Calu3 (cell line): ENCODE measurements at places on chromosomes 12 and 14. TPM values are rescaled to one million over a fixed set of nuclear protein-coding genes. Genes with fewer than 3 reads are reported as not detected.

DNA sequence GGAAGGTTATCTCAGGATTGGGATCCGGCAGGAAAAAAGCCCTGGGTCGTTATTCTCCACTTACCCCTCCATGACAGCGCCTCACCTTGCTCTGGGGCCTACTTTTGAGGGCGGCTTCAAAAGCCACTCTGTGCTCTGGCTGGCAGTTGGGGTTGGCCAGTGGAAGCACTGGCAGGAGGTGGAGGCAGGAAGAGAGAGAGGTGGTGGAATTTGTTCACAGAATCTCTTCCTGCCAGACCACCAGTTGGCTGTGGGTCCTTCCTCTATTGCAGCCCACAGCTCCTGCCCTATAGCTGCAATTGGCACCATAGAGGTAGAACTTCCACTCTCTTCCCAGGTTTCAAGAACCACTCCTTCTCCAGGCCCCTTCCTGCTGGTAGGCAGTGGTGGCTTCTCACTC lies 32.7 kb upstream of the SDR39U1 start:
- no peaks in the 10 kb centered on the region for H3K4me1 ChIP-seq
- DNase-seq = no peak
- H3K4me3 ChIP-seq = no peak overlapping the region
- H3K36me3 ChIP-seq = no peaks in the 10 kb centered on the region
- H3K27ac ChIP-seq = no peak overlapping the region

DNA sequence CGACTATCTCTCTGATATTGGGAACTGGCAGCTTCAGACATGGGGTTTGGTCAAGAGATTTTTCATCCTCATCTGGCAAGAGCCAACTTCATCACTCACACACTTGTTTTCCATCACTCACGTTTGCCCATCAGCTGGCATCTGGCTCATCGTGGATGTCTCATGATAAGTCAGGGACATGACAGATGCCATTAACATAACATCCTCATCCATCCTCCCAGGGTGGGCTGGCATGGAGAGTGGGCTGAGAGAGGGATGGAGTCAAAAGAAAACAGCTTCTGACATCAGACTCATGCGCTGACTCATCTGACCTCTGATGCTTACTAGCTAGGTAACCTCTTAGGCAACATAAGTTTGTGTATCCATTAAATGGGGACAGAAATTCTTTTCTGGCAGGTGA lies 1.8 kb upstream of the VSX2 start:
- H3K36me3 ChIP-seq = peaks cover 5% of the 10 kb centered on the region
- H3K4me3 ChIP-seq = no peak overlapping the region
- peaks cover 78% of the 10 kb centered on the region for H3K27me3 ChIP-seq
- no peak for DNase-seq
- H3K27ac ChIP-seq = no peak overlapping the region

DNA sequence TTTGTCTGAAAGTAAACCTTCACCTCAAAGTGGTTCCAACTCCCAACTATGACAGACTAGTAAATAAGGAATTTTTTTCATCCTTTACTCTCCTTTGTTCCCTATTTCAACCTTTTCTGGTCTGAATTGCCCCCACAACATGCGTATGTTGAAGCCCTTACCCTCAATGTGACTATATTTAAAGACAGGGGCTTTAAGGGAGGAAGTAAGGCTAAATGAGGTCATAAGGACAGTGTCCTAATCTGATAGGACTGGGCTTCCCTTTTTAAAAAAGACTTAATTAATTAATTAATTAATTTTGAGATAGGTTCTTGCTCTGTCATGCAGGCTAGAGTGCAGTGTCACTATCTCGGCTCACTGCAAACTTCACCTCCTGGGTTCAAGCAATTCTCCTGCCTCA lies 86.3 kb downstream of the VCPKMT start:
- no peaks in the 10 kb centered on the region for H3K27me3 ChIP-seq
- no peaks in the 10 kb centered on the region for H3K36me3 ChIP-seq
- H3K4me3 ChIP-seq = no peak overlapping the region
- no peak for DNase-seq
- peaks cover 9% of the 10 kb centered on the region for H3K4me1 ChIP-seq

- no peak overlapping the region for H3K27ac ChIP-seq
- DNase-seq = no peak
- no peak overlapping the region for H3K4me3 ChIP-seq
- H3K27me3 ChIP-seq = no peaks in the 10 kb centered on the region
Observed at GRCh38 chr14:29908652-29909577, 18.7 kb downstream of the PRKD1 start.

GRCh38 chr12:34298176-34298970 lies 276.1 kb downstream of the ALG10 start:
- no peaks in the 10 kb centered on the region for H3K4me1 ChIP-seq
- peaks cover 6% of the 10 kb centered on the region for H3K36me3 ChIP-seq
- no peak for DNase-seq
- H3K27me3 ChIP-seq = no peaks in the 10 kb centered on the region

DNA sequence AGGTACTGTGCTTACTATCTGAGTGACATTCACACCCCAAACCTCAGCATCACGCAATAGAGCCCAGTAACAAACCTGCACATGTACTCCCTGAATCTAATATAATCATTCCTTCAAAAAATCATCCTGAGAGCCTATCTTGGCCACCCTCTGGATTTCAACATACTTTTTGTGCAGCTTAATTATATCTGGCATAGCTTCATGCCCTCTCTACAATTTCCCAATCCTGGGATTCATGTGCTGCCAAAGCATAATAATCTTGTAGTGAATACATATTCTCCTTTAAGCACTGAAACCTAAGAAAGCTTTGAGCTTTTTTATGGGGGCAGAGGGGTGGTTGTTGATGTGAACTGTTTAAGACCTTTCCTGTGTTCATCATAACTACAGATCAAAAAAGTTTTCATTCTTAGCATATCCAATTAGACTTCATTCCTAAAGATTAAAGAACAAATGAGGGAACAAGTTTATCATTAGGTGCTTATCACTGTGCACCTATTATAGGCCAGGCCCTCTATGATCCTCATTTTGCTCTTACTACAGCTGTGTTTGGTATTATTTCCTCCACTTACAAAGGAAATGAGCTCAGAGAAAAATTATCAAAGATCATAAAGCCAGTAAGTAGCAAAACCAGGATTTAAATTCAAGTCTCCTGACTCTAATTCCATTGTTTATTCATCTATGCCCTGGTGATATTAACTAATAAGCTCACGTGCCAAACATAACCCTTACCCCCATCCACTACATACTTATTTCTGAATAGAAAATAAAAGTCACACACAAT lies 51.2 kb downstream of the SINHCAF start:
- no peak for DNase-seq
- no peak overlapping the region for H3K4me3 ChIP-seq
- H3K4me1 ChIP-seq = no peaks in the 10 kb centered on the region
- H3K36me3 ChIP-seq = peaks cover 27% of the 10 kb centered on the region
- H3K27me3 ChIP-seq = no peaks in the 10 kb centered on the region

DNA sequence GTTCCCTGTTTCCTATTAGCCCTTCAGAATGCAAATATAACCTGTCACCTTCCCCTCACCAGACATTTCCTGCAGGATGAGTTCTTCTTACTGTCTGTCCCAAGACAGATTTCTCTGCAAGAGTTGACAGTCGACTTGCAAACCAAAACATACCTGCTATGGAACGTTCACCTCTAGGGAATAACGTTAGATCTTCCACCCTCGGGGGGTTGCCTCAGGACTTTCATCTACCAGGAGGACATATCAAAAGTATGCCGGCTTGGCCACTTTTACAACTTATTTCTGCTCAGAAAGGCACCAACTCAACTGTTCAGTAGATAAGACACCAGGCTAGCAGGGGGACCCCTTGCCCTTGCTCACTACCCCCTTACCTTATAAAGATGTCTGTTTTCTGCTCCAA lies 92.5 kb downstream of the DAAM1 start:
- peak overlapping the region; percentile 36 for H3K27ac ChIP-seq
- no peaks in the 10 kb centered on the region for H3K27me3 ChIP-seq
- H3K36me3 ChIP-seq = peaks cover 7% of the 10 kb centered on the region
- DNase-seq = no peak
- H3K4me1 ChIP-seq = peaks cover 63% of the 10 kb centered on the region
- H3K4me3 ChIP-seq = no peak overlapping the region

DNA sequence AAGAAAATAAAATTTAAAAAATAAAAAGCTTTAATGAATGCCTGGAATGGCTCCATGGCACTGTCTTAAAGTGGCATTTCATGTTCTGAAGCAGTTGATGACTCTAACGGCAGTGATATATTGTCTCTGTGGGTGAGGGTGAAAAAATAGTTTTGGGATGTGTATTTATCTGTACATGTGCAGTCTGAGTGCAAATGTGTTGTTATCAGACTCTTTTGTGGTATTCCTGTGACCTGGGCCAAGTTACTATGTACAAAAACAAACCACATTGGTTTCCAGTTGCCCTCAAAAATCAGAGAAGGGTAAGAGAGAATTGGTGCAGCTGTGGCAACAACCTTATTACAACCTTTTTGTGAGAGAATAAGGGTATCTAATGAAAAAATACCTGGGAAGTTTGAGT lies 81.7 kb upstream of the CCDC91 start:
- no peak overlapping the region for H3K27ac ChIP-seq
- H3K4me3 ChIP-seq = no peak overlapping the region
- H3K4me1 ChIP-seq = peaks cover 10% of the 10 kb centered on the region
- H3K36me3 ChIP-seq = no peaks in the 10 kb centered on the region

DNA sequence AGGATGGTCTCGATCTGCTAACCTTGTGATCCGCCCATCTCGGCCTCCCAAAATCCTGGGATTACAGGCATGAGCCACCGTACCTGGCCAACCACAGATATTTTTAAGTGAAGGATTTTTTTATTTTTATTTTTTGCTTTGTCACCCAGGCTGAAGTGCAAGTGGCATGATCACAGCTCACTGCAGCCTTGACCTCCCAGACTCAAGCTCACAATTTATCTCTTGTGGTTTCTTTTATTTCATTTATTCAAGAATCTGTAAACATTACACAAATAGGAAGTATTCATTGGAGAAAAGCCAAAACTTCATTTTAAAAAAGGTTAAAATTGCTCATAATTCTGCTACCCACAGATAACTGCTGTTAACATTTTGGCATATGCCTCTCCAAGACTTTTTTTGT lies 13.3 kb downstream of the MOAP1 start:
- no peak overlapping the region for H3K4me3 ChIP-seq
- no peak overlapping the region for H3K27ac ChIP-seq
- DNase-seq = no peak
- no peaks in the 10 kb centered on the region for H3K36me3 ChIP-seq
- H3K4me1 ChIP-seq = peaks cover 10% of the 10 kb centered on the region

- peaks cover 70% of the 10 kb centered on the region for H3K36me3 ChIP-seq
- DNase-seq = no peak
- H3K27me3 ChIP-seq = peaks cover 18% of the 10 kb centered on the region
- peak overlapping the region; percentile 82 for H3K4me3 ChIP-seq
Observed at GRCh38 chr12:71756054-71756690, 1.5 kb downstream of the RAB21 start.

- no peaks in the 10 kb centered on the region for H3K36me3 ChIP-seq
- no peak overlapping the region for H3K27ac ChIP-seq
- no peak overlapping the region for H3K4me3 ChIP-seq
Observed at GRCh38 chr14:69475194-69475818, 9.2 kb upstream of the PLEKHD1 start.

DNA sequence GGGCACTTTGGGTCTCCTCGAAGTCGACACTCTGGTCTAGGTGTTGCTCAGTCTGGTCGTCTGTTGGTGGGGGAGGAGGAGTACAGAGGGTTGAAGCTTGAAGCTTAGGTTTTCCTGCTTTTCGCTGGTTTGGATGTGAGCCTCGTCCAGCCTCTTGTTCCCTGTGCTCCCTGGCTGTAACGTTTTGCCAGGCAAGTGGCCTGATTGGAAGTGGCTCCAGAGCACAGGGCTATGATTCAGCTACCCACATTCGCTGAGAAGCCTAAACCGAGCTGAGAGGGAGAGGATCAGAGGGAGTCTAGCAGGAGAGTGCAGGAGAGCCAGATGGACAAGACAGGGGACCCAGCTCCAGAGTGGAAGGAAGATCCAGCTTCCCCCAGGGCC lies 6.1 kb downstream of the HOXC10 start:
- no peak overlapping the region for H3K4me3 ChIP-seq
- H3K4me1 ChIP-seq = peaks cover 44% of the 10 kb centered on the region
- H3K27me3 ChIP-seq = peaks cover 100% of the 10 kb centered on the region
- no peak overlapping the region for H3K27ac ChIP-seq

- peaks cover 54% of the 10 kb centered on the region for H3K36me3 ChIP-seq
- no peak overlapping the region for H3K4me3 ChIP-seq
- no peak overlapping the region for H3K27ac ChIP-seq
- no peaks in the 10 kb centered on the region for H3K4me1 ChIP-seq
- H3K27me3 ChIP-seq = no peaks in the 10 kb centered on the region
Observed at GRCh38 chr12:132669166-132669879, 17.8 kb downstream of the POLE start.

GRCh38 chr12:34126239-34126641 lies 103.9 kb downstream of the ALG10 start:
- peaks cover 9% of the 10 kb centered on the region for H3K4me1 ChIP-seq
- no peaks in the 10 kb centered on the region for H3K27me3 ChIP-seq
- H3K27ac ChIP-seq = peak overlapping the region; percentile 7
- H3K4me3 ChIP-seq = peak overlapping the region; percentile 40

DNA sequence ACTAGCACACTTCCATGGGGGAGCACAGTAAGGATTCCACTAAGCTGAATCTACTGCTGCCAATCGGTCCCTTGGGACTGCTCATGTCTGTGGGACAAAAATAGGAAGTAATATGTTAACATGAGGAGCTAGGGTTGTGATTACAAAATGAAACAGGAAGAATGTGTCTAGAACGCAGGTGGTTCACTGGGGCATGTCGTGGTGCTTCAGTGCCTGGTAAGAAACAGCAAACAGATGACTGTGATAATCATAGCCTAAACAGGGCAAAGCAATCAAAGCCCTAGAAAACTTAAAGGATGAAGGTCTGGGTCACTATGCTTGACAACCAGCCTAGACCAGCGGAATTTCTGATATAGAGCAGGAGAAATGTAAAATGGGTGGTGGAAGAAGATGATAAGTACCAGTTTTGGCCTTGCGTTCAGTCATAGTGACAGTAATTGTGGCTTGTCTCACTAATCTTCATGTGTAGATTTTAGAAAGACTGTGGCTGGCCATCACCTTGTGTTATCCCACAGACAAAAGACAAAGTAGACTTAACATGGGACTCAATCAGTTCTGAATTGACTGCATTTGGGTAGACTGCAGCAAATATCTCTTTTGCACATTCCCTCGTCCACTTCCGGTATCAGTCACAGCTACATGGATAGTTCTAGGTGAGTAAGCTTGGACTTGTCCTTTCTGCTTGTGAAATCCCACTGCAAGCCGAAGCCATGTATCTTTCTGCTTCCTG lies 51.4 kb downstream of the WASHC3 start:
- no peak overlapping the region for H3K4me3 ChIP-seq
- H3K4me1 ChIP-seq = no peaks in the 10 kb centered on the region
- no peaks in the 10 kb centered on the region for H3K36me3 ChIP-seq

DNA sequence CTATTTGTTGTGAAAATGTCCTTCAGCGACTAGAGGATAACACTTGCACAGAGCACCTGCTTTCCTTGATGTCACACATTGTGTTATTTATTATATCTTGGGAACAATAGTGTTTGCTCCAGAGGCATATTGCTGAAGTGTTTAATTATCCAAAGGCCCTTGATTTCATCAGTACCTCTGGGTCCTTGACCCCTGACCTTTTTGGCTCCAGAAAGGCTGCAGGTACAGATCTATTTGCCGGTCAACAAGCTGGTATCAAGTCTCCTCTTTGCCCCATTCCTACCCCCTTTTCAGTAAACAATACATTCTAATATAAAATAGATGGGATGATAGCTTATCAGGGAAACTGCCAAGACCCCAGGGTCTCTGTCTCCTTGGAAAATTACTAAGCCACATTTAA lies 206.8 kb downstream of the DACT1 start:
- no peaks in the 10 kb centered on the region for H3K27me3 ChIP-seq

Gene ZC2HC1C
- total RNA-seq = 5.1 and 5.3 TPM in 2 replicates

Gene KRT75
- total RNA-seq = not detected in 2 replicates

Gene FRS2
- 27.5 and 34.5 TPM in 2 replicates for total RNA-seq

Gene KRT74
- total RNA-seq = not detected in 2 replicates

Gene KRT73
- total RNA-seq = not detected in 2 replicates

Gene PLXNC1
- 1.3 and 2.3 TPM in 2 replicates for total RNA-seq

Gene NRXN3
- total RNA-seq = not detected in 2 replicates
